ENCODE measurements at places on chromosomes 2 and 18.

GRCh38 chr2:73886357-73886756 is 6.5 kb upstream of the ACTG2 start:
- no peak for DNase-seq

GRCh38 chr18:24055878-24056277 is 41.3 kb downstream of the TTC39C start:
- peak; percentile 15 for DNase-seq

DNA sequence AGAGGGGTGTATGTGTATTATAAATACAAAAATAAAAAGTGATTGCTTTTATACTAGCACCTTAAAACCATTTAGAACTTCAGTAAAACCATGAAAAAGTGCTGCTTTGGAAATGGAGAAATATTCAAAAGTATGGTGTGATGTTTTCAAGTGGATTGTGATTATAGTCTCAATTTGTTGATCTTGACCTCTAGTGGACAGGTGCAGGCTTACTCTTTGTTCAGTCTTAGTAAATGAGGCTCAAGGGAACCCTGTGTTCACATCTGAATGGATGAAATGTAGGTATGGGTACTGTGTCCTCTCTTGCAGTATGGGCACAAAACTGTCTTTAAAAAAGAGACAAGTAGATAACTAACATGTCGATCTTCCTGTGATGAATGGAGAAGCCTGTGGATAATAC is 145.8 kb downstream of the MCFD2 start:
- DNase-seq, result no peak

GRCh38 chr2:203097735-203098134 is 83.1 kb downstream of the NBEAL1 start:
- DNase-seq, result no peak

DNA sequence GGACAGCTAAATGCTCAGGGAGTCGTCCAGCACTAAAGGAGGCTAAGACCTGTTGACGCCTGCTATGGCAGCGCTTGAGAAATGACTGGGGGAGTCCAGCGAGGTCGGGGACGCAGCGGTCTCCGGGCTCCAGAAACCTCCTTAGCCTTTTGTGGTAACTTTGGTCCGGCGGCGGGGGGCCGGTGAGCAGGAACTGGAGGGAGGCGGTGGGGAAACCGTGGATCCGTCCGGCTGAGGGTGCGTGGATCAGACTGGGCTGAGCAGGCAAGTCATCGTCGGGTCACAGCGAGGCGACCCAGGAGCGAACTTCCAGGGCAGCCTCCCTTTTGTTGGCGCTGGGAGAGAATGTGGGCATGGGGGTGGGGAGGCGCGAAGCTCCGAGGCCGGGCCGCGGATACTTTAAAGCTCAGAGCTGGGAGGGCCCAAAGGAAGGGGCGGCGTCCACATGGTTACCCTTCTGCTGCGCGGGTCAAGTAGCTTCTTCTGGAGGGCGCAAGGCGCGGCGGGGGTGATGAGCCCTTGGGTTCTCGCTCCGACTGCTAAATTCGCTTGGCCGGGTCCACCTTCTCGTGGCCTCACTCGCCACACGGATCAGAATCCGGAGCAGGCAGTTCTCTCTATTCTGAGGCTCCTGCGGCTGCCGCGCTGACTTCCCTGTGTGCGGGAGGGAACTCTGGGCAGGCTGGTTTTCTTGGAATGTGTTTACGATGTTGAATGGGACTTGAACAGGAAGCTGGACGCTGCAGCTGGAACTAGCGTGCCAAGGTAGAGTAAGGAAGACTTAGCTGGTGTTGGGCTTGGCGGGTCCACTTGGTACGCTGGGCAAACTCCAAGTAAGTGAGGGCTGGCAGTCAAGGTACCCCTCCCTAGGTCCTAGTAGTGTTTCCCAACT is 920 bp downstream of the GULP1 start:
- DNase-seq, result peak; percentile 93

DNA sequence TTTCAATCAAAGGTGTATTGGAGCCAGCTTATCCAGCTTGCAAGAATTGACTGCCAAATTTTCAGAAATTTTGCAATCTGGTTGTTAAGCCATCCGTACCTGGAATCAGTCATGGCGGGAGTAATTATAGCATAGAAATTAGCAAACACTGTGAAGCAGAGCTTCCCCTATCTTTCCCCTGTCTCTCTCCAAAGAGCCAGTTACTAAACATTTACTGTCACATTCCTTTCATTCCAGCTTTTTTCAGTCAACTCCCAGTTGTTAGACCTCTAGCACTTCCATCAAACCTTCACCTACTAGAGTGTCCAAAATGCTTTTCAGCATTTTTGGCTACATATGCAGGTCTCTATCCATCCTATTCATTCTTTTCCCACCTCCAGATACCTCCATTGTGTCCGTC is 137.4 kb downstream of the MC4R start:
- DNase-seq, result no peak

DNA sequence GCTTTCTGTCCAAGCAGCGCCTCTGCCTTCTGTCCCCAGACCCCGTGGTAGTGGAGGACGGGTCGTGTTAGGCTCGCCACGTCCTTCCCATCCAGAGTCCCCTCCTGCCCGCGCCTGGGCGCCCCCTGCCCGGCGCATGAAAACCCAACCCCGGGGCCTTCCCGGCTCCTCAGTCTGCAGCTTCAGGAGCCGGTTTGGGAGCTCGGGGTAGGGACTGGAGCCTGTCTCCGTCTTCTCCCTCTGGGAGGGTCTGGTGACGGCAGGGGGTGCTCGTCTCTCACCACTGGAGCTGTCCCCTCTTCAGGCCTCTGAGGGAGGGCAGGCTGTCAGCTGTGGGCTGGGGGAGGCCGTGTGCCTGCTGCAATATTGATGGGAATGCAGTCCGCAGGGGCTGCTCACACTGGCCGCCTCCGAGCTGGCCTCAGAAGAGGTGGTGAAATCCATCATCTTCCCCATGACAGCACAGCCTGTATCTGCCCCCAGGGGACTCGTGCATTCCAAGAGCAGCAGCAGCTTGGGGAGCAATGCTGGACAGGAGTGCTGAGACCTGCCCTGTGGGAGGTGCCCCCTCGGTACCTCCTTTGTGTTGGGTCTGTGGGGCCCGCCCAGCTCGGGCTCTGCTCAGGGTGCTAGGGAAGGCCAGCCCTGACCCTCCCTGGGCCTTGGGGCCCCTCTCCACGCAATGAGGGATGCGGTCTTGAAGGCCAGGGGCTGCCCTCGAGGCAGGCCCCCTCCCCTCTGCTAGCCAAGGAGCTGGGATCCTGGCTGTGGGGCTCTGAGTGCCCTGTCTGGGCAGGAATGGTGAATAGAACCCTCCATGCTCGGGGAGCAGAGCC is 17.8 kb upstream of the KLHL30 start:
- peak; percentile 83 for DNase-seq

DNA sequence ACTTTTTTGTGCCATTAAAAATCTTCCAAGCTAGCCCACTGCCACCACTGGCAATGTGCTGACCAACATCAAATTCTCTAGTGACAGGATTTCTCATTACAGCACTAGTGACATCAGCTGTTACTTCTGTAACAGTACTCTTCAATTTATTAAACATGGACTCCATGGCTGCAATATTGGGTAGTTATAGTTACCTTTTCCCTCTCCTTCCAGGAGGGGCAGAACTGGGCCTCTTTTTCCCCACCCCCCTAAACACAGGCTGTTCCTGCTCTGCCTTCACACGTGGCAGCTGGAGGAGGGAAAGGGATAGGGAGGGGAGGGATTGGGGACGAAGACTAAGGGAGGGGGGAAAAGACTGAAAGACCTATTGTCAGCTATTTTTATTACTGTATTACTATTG is 38.1 kb downstream of the TRAK2 start:
- DNase-seq, result no peak

DNA sequence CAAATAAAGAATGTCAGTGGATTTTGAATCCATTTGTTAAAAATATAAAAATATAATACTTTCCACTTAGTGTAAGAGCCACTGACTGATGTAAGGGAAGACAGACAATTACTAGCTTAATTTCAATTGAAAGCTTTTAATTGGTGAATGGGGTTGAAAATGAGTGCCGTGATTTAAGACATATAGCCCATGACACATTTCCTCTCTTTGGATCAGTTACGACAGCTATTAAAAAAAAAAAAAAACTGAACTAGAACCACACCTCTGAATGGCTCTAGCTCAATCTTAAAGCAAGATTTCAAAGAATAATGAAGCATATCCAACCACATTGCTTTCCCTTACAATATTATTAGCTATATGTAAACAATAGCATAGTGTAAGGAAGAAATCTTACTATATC is 44.0 kb downstream of the CIB4 start:
- no peak for DNase-seq

GRCh38 chr2:149160701-149161217 is 122.3 kb downstream of the LYPD6B start:
- DNase-seq, result no peak

GRCh38 chr2:42064417-42064942 is 16.7 kb downstream of the PKDCC start:
- DNase-seq, result no peak

- DNase-seq, result peak; percentile 20
Observed at GRCh38 chr2:181466661-181467576, 9.7 kb downstream of the ITGA4 start.

- no peak for DNase-seq
Observed at GRCh38 chr2:8361930-8362329, 319.9 kb upstream of the ID2 start.

DNA sequence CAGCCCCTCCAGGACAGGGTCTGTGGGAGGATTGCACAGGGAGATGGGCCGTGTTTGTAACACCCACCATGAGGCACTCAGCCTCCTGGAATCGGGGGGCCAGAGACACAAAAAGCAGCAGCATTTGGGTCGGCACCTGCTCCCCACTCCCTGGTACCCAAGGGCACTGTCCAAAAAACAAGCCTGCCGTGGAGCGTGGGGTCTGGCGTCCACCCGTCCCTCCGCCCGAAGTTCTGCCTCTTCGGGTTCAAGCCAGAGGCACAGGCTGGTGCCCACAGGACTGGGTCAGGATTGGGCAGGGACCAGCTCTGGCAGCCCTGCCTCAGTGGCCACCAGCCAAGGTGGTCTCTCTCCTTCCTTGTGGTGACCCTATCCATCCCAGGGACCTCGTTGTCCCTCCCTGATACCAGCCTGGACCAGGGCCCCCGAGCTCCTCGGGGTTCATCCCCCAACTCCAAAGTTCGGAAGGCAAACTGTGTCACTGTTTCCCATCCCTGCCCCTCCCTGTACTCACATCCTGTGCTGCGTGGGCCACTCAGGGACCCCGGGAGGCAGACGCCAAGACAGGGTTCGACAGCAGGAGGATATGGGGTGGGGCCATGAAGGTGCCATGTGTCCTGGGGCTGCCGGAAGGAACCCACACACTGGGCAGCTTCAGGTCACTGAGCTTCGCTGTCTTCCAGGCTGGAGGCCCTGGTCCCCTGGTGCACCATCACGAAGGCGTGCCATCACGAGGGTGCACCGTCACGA is 126.0 kb upstream of the HDAC4 start:
- DNase-seq, result no peak

GRCh38 chr2:12202313-12203075 is 456.1 kb downstream of the LPIN1 start:
- no peak for DNase-seq

- DNase-seq, result no peak
Observed at GRCh38 chr18:43916984-43917383, 639.7 kb upstream of the SYT4 start.

- DNase-seq, result peak; percentile 93
Observed at GRCh38 chr2:9003616-9004337, at the start of gene MBOAT2. Gene MBOAT2 (minus strand): TSS chr2:9003684. CDS start chr2:9003614, 70 bp downstream.

GRCh38 chr2:12960671-12961070 is 243.9 kb downstream of the TRIB2 start:
- DNase-seq, result no peak

DNA sequence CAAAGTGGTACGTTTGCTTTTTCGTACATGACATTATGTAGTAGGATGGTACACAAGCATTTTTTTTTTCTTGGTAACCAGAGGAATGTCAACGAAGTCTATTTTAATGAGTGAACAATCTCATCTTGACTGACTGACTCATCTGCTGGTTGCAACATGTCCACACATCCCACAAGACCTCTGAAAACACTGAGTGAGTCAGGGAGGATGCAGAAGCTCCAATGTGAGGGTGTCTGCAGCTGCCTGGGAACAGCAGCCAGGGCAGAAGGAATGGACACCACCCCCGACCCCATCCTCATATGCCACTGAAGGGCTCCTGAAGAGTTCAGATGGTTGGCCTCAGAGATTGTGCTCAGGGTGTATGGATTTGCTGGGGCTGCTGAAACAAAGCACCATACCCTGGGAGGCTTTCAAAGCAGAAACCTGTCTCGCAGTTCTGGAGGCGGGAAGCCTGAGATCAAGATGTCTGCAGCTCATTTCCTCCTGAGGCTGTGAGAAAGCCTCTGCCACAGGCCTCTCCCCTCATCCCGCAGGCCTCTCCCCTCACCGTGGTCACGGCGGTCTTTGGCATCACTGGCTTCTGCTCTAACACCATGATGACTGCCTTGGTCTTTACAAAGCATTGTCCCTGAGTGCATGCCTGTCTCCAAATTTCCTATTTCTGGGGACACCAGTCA is 124.6 kb downstream of the LRATD1 start:
- DNase-seq, result no peak

GRCh38 chr2:230762317-230762896 is 49.8 kb downstream of the CAB39 start:
- no peak for DNase-seq

- no peak for DNase-seq
Observed at GRCh38 chr2:231246171-231246842, 47.9 kb downstream of the ARMC9 start.

- no peak for DNase-seq
Observed at GRCh38 chr2:98489486-98489885, 44.8 kb downstream of the INPP4A start.

GRCh38 chr2:207149249-207150213 is 16.2 kb downstream of the KLF7 start:
- peak; percentile 14 for DNase-seq

DNA sequence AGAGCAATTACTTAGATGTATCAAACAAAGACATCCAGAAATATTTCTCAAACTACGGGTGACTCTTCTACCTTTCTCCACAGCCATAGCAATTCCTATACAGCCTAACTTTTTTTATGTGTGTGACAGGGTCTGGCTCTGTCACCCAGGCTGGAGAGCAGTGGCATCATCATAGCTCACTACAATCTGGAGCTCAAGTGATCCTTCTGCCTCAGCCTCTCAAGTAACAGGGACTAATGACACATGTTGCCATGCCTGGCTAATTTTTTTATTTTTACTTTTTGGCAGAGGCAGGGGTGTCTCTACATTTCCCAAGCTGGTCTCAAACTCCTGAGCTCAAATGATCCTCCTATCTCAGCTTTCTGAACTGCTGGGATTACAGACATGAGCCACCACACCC is 328.9 kb upstream of the NT5C1B start:
- no peak for DNase-seq

GRCh38 chr2:84649487-84650142 is 133.3 kb downstream of the DNAH6 start:
- DNase-seq, result no peak

All from retina (tissue), 1 donor.